Activated naive CD4-positive, alpha-beta T cell treated with anti-CD3 and anti-CD28 coated beads, Interleukin-2, amount 10 ng/mL, durations not matched to agents 5 hours and 36 hours (primary cell): ENCODE measurements at places on chromosomes 5 and 9. TPM values are rescaled to one million over a fixed set of nuclear protein-coding genes. Genes with fewer than 3 reads are reported as not detected.

The GRIA1 gene
- total RNA-seq = not detected

The SLCO4C1 gene
- total RNA-seq = 0.31 TPM

The UGT3A2 gene
- not detected for total RNA-seq

The TAF1L gene
- total RNA-seq = 0.03 TPM

The KLHL3 gene
- total RNA-seq = 26.0 TPM

The OBP2B gene
- total RNA-seq = not detected
